ENCODE measurements at places on chromosomes 2 and 18.

DNA sequence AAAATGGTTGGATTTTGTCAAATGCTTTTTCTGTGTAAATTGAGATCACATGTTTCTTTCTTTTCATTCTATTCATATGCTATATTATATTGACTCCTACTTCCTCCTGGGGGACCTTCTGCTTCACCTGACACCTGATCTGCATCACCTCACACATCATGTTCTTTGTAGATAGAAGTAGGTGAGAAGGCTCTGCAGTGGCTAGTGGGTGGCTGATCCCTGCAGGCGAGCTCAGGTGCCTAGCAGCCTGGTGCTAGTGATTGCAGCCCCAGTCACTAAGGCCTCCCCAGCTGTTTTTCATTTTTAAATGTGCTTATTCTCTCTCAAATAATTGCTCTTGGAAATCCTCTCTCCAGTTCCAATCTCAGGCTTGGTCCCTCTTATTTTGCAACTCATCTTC is 33.6 kb downstream of the MC4R start:
- no peak for DNase-seq

- DNase-seq = no peak
Measured at GRCh38 chr2:70192516-70192915, 1.7 kb upstream of the C2orf42 start.

GRCh38 chr18:76275727-76276313 is 219.2 kb downstream of the ZNF516 start:
- no peak for DNase-seq

DNA sequence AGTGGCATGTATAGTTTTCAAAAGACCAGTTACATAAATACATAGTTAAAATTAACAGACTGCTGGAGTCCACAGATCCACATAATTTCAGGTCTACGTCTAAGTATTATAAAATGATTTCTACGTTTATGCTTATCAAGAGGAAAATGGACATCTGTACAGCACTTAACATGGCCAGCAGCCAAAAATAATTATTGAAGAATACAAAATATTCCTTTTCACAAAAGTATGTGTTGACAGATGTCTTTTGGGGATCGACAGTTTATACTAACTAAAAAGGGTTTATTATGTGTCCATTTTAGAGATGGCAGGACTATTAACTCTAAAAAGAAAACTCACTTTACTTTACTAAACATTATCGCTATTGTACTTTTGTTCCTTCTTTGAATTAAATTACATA is 112.9 kb upstream of the RNU4ATAC start:
- DNase-seq = no peak

DNA sequence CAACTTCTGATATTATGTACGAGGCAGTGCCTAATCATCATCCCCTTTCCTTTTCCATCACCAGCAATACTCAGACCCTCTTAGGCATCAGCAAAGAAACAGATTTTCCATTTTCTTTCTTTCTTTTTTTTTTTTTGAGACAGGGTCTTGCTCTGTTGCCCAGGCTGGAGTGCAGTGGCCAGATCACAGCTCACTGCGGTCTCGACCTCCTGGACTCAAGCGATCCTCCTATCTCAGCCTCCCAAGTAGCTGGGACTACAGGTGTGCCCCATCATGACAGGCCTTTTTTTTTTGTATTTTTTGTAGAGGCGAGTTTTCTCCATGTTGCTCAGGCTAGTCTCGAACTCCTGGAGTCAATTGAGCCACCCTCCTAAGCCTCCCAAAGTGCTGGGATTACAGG is 5.9 kb upstream of the OLA1 start:
- no peak for DNase-seq

GRCh38 chr2:179671043-179671981 is 190.1 kb downstream of the ZNF385B start:
- DNase-seq = no peak

DNA sequence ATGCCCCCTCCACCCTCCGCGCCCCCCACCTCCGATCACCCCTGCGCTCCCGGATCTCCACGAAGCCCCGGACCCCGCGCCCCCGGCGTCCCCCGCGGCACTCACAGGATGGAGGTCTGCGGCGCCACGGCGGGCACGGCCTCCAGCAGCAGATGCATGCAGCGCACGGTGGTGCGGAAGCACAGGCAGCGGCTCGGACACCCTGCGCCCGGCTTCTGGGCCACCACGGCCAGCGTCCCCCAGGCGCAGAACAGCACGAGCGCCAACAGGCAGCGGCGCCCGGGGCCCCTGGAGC is 217 bp downstream of the PXDN start:
- no peak for DNase-seq

All from retina (tissue), 1 donor.